ENCODE measurements at places on chromosomes 6 and 20. TPM values are rescaled to one million over a fixed set of nuclear protein-coding genes. Genes with fewer than 3 reads are reported as not detected.

Gene RIPPLY2
- total RNA-seq = not detected

Gene LY6G6D
- total RNA-seq = not detected

Gene HINT3
- 21.8 TPM for total RNA-seq

Gene SLC22A7
- not detected for total RNA-seq

Gene TP53INP2
- 2.4 TPM for total RNA-seq

Gene NRSN1
- total RNA-seq = not detected

Gene MOXD1
- total RNA-seq = 528 TPM

Gene IRAK1BP1
- 4.6 TPM for total RNA-seq

- no peak overlapping the region for H3K27ac ChIP-seq
- no peaks in the 10 kb centered on the region for H3K36me3 ChIP-seq
- no peak for DNase-seq
Observed at GRCh38 chr20:32906200-32906599, 47.5 kb downstream of the EFCAB8 start.

- H3K27me3 ChIP-seq = no peaks in the 10 kb centered on the region
- no peaks in the 10 kb centered on the region for H3K4me1 ChIP-seq
- no peak overlapping the region for H3K27ac ChIP-seq
Observed at GRCh38 chr6:163814494-163815364, 400.2 kb downstream of the QKI start.

DNA sequence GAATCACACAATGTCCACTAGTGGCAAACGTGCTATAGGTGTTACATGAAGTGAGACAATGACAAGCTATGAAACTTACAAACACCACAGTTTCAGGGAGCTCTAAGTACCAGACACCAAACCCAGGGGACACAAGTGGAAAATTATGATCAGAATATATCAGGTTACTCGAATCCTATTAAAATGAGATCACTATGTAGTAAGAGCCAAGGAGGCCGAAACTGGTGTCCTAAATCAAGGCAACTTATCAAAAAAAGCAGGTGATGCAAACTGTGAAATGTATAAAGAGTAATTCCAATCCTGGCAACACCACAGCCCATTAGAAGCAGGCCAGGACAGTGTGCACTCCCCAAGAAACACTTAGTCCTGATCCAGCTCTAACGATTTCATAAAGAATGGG is 100.3 kb downstream of the ARHGAP18 start:
- H3K36me3 ChIP-seq = peaks cover 20% of the 10 kb centered on the region
- H3K4me1 ChIP-seq = peaks cover 14% of the 10 kb centered on the region
- H3K4me3 ChIP-seq = no peak overlapping the region
- H3K27ac ChIP-seq = no peak overlapping the region
- no peak for DNase-seq

DNA sequence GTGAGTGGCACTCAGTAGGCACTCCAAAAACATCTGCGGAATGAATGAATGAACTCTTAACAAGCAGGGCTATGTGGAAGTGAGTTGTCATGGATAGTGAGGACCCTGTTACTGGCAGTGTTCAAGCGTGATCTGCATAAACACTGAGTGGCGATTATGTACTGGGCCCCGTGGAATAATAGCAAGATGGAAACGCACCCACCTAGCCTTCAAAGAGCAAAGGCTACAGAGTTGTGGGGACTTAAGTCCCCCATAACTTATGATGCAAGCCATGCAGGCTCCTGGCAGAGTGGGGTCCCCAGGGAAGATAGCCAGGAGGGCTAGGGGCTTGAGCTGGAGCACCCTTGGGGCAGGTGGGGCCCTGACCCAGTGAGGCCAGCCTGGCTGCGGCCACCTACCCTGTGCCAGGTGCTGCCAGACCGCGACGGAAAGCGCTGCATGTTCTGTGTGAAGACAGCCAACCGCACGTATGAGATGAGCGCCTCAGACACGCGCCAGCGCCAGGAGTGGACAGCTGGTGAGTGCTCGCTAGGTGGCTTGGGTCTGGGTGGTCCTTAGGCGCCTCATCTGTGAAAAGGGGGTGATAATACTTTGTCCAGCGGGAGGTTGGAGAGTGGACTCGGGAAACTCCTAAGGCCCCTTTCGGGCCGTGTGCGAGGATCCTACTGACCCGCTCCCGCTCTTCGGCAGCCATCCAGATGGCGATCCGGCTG is 20.0 kb downstream of the DEF6 start:
- peak; percentile 51 for DNase-seq
- peak overlapping the region; percentile 73 for H3K4me3 ChIP-seq
- H3K4me1 ChIP-seq = no peaks in the 10 kb centered on the region
- no peaks in the 10 kb centered on the region for H3K27me3 ChIP-seq
- no peak overlapping the region for H3K27ac ChIP-seq

DNA sequence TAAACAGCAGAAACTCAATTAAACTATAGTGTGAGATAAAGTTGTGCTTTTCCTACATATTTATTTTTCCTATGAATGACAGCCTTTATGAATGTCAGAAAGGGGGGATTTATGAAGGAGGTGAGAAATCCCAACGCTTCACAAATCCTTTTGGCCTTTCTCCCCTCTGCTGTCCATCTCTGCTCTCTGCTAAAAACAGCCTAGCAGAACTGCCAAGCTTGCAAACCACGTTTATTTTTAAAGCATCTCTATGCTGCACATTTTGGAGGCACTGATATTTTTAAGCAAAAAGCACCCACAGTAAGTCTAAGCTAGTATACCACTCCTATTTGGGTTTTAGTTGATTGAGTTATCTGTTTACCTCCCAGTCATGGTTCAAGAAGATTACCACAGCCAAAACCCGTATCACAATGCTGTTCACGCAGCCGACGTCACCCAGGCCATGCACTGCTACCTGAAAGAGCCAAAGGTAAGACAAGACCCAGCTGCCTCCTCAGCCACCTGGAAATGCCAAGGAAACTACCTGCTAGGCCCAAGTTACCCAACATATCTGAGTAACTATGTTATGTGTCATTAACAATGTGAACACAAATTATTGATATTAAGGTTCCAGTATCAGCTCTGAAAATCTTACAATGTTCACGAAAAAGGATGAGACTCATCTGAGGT is 96.3 kb downstream of the MTFR2 start:
- H3K27ac ChIP-seq = no peak overlapping the region
- peaks cover 8% of the 10 kb centered on the region for H3K4me1 ChIP-seq
- no peak overlapping the region for H3K4me3 ChIP-seq
- no peaks in the 10 kb centered on the region for H3K27me3 ChIP-seq

GRCh38 chr6:157099912-157100593 is 223.3 kb downstream of the TMEM242 start:
- no peak for DNase-seq
- H3K27me3 ChIP-seq = no peaks in the 10 kb centered on the region
- peaks cover 6% of the 10 kb centered on the region for H3K36me3 ChIP-seq

- no peaks in the 10 kb centered on the region for H3K4me1 ChIP-seq
- no peak overlapping the region for H3K27ac ChIP-seq
- no peaks in the 10 kb centered on the region for H3K36me3 ChIP-seq
- no peaks in the 10 kb centered on the region for H3K27me3 ChIP-seq
- H3K4me3 ChIP-seq = no peak overlapping the region
Observed at GRCh38 chr6:43821101-43821886, 51.3 kb downstream of the VEGFA start.

DNA sequence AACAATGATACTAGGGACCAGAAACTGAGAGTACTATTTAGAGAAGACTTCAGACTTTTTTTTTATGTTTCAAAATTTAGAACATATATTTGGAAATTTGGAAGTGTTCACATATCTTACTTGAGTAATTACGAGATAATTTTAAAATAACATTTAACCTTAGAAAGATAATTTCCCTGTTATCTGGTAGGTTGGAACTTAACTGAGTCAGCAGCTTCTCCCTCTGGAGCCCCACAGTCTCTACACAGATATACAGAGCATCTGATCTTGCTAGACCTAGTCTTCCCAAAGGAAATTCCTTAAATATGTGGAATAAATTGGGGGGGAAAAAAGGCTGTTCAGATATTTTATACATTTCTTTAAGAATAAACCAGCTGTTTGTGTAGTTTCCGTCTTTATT is 48.6 kb downstream of the TSPYL4 start:
- H3K36me3 ChIP-seq = no peaks in the 10 kb centered on the region
- peaks cover 22% of the 10 kb centered on the region for H3K4me1 ChIP-seq
- no peaks in the 10 kb centered on the region for H3K27me3 ChIP-seq
- H3K27ac ChIP-seq = no peak overlapping the region

DNA sequence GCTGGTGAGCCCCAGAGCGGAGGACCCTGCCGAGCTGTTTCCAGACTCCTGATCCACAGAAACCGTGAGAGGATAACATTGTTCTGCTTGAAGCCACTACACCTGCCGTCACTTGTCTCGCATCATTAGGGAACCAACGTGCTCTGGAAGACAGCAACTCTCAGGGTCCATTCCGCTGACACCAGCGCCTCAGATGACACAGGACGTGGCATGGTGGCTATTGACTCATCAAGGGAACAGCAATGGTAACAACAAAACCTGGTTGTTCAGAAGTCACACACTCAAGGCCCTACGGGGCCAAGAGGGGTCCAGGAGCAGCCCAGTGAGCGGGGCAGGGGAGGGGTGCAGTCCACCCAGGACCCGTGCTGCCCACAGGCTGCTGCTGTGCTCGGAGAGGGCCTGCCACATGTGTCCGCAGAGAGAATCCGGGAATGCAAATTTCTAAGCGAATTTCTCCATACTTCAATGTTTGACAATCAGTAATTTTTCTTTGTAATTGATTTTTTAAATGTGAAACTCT is 110.4 kb downstream of the TTLL2 start:
- no peaks in the 10 kb centered on the region for H3K4me1 ChIP-seq
- H3K4me3 ChIP-seq = no peak overlapping the region
- no peak for DNase-seq
- no peaks in the 10 kb centered on the region for H3K36me3 ChIP-seq

- DNase-seq = peak; percentile 51
- peak overlapping the region; percentile 97 for H3K4me3 ChIP-seq
- H3K27me3 ChIP-seq = no peaks in the 10 kb centered on the region
- H3K27ac ChIP-seq = peak overlapping the region; percentile 74
- peaks cover 17% of the 10 kb centered on the region for H3K4me1 ChIP-seq
- H3K36me3 ChIP-seq = peaks cover 5% of the 10 kb centered on the region
Observed at GRCh38 chr20:38034961-38035360, 1.4 kb downstream of the RPRD1B start.

DNA sequence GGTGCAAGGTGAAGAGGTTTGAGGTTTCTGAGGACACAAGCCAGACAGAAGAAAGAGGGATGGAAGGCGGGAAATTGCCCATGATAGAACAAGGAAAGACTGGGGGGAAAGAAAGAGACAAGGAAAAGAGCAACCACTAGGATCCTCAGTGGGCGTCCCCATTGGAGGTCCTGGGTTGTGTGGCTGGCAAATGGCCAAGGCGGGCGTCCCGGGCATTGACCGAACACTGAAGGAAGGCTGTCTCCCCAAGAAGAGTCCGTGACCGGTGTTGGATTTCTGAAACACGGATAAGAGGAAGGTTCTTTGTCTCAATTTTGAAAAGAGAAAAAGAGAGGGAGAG is 746.6 kb upstream of the ADGRB3 start:
- no peak overlapping the region for H3K4me3 ChIP-seq
- H3K36me3 ChIP-seq = no peaks in the 10 kb centered on the region
- H3K27me3 ChIP-seq = no peaks in the 10 kb centered on the region
- H3K4me1 ChIP-seq = no peaks in the 10 kb centered on the region

DNA sequence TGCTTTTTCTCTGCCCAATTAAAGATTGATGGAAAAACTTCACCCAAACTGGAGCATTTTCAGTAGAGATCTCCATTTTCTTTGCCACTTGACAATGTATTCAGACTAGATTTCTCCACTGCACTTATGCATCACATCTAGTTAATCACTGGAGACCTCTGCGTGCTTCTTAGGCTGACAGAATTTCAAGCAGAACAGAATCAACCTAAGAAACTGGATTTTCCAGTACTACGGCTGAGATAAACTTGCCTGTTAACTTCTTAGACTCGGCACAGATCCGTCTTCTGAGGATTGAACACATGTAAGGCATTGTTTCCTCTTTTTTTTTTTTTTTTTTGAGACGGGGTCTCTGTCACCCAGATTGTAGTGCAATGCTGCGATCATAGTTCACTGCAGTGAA is 139.2 kb downstream of the LRRC1 start:
- no peak overlapping the region for H3K27ac ChIP-seq
- no peaks in the 10 kb centered on the region for H3K36me3 ChIP-seq
- no peak for DNase-seq
- 0 out of 2 replicates have a peak, but pooled peaks cover 4% of the 10 kb centered on the region for H3K4me1 ChIP-seq
- no peaks in the 10 kb centered on the region for H3K27me3 ChIP-seq

- H3K4me3 ChIP-seq = no peak overlapping the region
- no peak overlapping the region for H3K27ac ChIP-seq
- no peaks in the 10 kb centered on the region for H3K27me3 ChIP-seq
- H3K4me1 ChIP-seq = no peaks in the 10 kb centered on the region
- DNase-seq = no peak
Observed at GRCh38 chr6:123925350-123925749, 121.7 kb downstream of the NKAIN2 start.

- no peak overlapping the region for H3K27ac ChIP-seq
- no peaks in the 10 kb centered on the region for H3K4me1 ChIP-seq
- peaks cover 56% of the 10 kb centered on the region for H3K27me3 ChIP-seq
- no peaks in the 10 kb centered on the region for H3K36me3 ChIP-seq
- H3K4me3 ChIP-seq = no peak overlapping the region
Observed at GRCh38 chr6:33029328-33030184, 20.2 kb upstream of the HLA-DOA start.

DNA sequence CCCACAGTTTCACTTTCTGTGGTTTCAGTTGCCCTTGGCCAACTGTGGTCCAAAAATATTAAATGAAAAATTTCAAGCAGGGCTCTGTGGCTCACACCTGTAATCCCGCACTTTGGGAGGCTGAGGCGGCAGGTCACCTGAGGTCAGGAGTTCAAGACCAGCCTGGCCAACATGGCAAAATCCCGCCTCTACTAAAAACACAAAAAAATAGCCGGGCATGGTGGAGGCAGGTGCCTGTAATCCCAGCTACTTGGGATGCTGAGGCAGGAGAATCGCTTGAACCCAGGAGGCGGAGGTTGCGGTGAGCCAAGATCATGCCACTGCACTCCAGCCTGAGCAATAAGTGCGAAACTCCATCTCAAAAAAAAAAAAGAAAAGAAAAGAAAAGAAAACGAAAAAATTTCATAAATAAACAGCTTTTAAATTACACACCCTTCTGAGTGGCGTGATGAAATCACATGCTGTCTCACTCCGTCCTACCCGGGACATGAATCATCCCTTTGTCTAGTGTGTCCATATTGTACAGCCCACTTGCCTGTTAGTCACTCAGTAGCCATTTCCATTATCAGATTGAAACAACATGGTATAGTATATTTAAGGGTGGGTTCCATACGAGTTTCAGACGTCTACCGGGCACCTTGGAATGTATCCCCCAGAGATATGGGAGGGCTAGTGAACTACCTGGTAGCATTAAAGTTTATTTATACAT is 11.7 kb downstream of the PTPRK start:
- DNase-seq = peak; percentile 95
- H3K4me3 ChIP-seq = 0 out of 2 replicates have a peak overlapping the region, but pooled peaks have one; percentile 6
- H3K27ac ChIP-seq = peak overlapping the region; percentile 52

DNA sequence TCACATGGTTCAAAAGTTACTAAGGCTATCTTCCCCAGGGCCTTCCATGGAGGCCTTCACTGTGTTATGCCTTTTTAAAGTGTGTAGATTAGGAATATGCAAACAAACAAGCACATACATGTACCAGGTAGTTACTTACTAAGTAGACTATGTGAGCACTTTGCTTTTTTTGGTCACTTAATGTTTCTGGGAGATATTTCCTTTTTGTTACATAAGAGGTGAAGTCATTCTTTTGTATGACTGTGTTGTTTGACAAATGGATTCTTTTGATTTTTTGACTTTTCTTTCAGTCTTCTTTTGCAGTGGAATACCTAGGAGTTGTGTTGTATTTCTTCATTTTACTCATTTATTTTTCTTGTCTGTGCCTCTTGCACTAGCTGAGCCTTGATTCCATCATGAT is 39.6 kb upstream of the BCAS1 start:
- peaks cover 9% of the 10 kb centered on the region for H3K4me1 ChIP-seq
- H3K4me3 ChIP-seq = no peak overlapping the region
- DNase-seq = peak; percentile 23
